ENCODE measurements at places on chromosomes 1 and 21. TPM values are rescaled to one million over a fixed set of nuclear protein-coding genes. Genes with fewer than 3 reads are reported as not detected.

The IQCC gene
- total RNA-seq = 3.2 TPM

The AQP10 gene
- not detected for total RNA-seq

The TFF3 gene
- total RNA-seq = 6.8 TPM

The HSD3B2 gene
- total RNA-seq = not detected

The ARHGEF11 gene
- 28.7 TPM for total RNA-seq

The IVL gene
- total RNA-seq = 2.7 TPM

The NEK2 gene
- total RNA-seq = 13.1 TPM

The BCAR3 gene
- total RNA-seq = 14.5 TPM

The CD1B gene
- total RNA-seq = not detected

The BLACAT1 gene
- not detected for total RNA-seq

The RSPH1 gene
- total RNA-seq = 0.26 TPM

The VHLL gene
- not detected for total RNA-seq

The TMPRSS15 gene
- not detected for total RNA-seq

The ADAM15 gene
- 38.3 TPM for total RNA-seq
